ENCODE measurements at places on chromosomes 6 and 20.

DNA sequence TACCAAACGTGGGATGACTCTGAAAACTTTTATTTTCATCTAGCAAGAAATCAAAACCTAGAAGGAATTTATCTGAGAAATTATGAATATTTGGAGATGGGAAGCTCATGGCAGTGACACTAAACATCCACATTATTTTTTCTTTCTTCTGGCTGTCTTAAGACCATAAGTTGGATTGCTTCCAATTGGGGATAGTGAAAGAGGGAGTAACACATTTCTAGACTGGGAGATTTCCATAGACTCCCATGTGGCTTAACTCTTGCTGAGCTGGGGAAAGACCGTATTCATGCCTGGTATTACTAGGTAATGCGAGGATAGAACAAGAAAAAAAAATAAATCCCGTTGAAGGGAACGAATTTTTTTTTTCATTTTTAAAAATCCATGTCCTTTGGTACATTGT lies 120.0 kb downstream of the UTRN start:
- no peak for DNase-seq

DNA sequence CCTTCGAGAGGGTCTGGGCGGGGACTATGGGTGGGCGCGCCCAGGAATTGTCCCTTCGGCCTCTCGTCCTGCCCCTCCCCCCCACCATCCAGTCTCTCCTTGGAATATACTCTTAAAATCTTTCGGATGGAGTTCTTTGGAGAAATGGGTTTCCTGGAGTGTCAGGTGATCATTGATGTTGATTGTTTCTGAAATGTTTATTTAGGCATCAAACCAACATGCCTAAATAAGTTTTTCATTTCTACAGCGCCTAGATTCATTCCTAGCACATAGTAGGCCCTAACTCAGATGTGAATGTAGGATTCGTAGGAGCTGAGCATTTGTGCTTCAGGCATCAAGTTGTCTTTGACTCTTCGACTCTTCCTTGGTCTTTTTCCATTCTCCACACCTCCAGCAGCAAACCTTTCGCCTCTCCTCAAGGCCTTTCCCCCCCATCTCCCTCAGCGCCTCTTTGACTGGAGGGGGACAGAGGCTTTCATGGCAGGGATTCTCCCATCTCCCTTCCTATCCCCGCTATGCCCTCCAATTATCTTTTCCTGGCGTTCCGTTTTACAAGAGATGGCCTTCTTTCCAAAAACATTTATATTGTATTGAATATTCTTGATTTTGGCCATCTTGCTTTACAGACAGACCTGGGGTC lies 610 bp downstream of the CASP8AP2 start:
- DNase-seq, result no peak

DNA sequence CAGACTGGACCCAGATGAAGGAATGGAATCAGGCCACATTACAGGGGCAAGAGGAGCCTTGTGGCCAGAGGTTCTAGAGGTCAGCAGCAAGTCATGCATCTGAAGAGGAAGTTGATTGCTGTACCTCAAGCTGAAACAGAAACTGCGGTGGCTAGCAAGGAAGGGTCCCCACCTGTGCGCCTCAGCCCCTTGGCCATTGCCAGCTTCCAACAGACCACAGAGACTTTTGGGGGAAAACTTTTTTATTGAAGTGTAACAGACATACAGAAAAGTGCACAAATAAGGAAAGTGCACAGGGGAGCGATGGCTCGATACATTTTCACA lies 26.8 kb upstream of the SLC9A8 start:
- no peak for DNase-seq

GRCh38 chr6:168004023-168004422 lies 6.6 kb downstream of the KIF25 start:
- no peak for DNase-seq

- DNase-seq, result no peak
Observed at GRCh38 chr6:106549521-106549920, 79.8 kb downstream of the RTN4IP1 start.

DNA sequence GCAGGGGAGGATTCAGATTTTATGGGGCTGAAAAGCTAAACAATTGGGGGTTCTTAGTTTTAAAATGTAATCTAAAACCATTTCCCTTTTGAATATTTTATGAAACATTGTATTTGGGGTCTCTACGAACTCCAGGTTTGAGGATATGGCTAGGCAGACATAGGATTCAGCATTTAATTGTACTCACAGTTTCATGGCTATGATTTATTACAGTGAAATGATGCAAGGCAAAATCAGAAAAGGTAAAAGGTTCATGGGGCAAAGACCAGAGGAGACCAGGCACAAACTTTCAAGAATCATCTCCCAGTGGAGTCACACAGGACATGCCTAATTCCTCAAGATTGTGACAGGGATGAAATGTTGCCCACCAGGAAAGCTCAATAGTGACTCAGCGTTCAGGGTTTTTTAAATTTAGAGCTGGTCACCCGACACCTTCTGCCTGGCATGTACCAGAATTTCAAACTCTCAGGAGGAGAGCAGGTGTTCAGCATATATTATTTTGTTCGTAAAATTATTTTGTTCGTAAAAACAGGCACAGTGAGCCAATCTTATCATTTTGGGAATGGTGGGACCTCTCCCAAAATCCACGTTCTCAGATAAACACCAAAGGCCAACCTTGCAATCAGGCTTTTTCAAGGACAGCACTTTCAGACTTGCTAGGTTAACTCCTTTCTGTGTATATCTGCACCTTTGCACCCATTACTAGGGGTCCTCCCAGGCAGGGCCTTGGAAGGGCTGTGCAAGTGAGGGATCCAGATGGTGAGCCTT lies 270.3 kb downstream of the NKAIN2 start:
- DNase-seq, result no peak

DNA sequence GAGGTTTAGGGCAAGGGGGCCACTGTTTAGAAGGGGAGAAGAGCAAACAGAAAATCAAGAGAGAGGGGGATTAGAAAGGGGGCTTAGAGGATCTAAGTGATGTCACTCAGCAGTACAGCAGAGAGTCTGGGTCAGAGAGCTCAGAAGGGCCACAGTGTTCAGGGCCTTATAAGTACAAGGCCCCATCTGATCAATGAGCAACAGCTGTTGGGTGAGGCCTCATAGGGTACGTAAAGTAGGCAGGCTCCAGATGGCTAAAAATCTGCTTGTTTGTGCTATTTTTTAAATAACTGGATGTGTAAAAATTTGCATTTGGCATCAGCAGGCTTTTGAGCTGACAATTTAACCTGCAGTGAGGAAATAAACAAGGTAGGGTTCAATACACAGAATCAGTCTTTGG lies 149.8 kb downstream of the SH3BGRL2 start:
- DNase-seq, result no peak

- DNase-seq, result no peak
Observed at GRCh38 chr20:12414446-12415274, 497.0 kb downstream of the BTBD3 start.

DNA sequence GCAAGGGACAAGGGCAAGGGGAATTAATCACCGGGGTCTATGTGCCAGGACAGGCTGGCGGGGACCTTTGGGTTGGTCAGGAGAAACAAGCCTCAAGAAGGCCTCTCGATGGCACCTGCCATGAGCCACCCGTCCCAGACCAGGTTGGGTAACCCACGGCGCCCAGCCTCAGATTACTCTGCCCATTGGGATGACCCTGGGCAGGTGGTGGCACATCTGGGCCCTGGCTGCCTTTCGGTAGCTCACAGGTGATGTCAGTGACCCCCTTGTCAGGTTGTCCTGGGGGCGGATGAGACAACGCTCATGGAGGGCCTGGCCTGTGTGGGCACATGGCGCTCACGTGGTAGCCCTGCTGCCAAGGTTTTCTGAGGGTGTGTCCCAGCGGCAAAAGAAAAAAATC lies 152.2 kb downstream of the SYCP2 start:
- DNase-seq, result no peak

DNA sequence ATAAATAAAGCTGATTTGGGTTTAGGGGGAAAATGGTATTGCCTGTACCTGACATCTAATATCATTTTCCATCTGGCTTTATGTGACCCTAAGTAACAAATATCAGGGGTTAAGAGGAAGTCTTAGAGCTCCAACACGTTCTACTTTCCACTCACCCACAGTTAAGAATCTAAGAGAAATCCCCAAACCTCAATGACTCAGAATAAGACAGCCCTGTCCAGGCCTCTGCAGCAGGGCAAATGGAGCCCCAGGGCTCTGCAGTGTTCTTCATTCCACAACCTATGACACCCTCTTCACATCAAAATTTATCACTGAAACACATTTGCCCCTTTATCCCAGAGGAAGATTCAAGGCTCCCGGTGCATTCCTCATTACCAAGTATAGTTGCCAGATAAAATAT lies 20.3 kb upstream of the TENT5A start:
- DNase-seq, result no peak

DNA sequence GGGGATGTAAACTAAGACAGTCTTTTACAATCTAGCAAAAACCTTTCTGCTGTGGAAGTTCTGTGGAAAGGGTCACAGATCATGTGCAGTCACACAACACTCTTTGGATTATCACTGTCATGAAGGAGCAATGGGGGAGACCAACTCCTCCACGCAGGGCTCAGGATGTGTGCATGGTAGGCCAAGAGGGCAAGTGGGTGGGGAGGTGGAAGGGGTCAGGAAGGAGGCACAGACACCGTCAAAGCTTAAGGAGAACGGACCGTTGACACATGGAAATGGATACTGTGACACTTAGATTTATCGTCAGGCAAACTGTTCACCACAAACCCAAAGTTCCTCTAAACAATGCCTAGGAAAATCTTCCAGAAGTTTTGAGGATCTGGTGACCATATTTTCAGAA lies 215.8 kb downstream of the PAX1 start:
- no peak for DNase-seq

GRCh38 chr6:33668914-33669313 lies 42.6 kb downstream of the UQCC2 start:
- DNase-seq, result no peak

DNA sequence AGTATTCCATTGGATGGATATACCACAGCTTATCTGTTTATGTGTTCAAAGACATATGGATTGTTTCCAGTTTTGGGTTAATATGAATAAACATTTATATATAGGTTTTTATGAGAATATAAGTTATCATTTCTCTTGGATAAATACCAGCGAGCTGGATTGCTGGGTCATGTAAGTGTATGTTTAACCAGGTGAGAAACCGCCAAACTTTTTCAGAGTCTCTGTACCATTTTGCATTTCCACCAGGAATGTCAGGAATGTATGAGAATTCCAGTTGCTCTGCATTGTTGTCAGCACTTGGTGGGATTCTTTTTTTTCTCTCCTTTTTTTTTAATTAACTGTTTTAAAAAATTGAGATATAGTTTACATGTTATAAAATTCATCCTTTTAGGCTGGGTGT lies 52.1 kb downstream of the PHF20 start:
- DNase-seq, result no peak

DNA sequence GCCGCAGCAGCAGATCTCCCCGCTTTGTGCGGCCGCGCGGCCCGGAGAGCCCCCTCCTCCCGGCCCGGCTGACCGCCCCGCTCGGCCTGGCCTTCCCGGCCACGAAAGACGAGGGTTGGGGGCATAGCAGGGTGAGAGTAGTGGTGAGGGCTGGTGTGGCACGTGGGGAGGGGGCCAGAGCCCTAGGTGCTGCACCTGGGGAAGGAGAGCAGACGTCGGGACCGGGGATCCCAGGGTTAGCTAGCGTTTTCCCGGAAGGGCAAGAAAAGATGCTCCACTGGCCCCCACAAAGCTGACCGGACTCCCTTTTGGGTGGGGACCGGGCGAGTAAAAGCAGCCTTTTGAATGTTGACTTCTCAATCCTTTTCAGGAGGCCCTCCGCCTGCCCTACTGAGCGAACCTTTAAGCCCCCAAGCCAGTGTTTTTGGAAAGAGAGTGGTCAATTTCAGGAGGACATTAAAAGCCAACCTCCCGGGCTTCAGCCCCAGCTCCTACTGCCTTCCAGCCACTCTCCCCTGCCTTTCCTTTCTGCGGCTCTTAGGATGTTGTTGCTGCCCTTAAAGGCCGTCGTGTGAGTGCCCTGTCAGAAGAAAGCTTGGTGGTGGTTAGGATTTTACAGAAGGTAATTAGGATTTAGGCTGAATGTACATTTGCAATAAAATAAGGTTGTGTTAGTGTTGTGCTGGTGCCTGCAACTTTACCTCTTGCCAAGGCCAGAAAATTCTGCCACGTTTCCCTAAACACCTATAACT lies 648 bp upstream of the BACH2 start:
- no peak for DNase-seq

- no peak for DNase-seq
Observed at GRCh38 chr20:48158014-48158413, 372.7 kb upstream of the SULF2 start.

DNA sequence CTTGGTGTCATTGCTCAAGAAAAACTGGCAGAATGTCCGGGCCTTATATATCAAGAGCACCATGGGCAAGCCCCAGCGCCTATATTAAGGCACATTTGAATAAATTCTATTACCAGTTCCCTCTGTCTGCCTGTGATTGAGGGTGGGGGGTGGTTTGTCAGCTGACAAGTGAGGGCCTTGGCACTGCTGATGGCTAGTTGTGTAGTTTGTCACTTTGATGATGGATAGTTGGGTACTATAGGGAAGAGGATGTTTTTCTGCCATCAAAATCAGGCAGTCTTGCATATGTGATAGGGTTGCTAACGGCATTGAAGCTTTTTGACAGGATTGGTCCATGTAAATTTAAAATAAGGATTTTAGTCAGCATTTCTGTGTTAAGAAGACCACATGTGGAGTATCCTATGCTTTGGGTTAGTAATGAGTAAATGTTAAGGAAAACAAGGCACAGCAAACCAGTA lies 2.5 kb downstream of the RPL10A start:
- no peak for DNase-seq

DNA sequence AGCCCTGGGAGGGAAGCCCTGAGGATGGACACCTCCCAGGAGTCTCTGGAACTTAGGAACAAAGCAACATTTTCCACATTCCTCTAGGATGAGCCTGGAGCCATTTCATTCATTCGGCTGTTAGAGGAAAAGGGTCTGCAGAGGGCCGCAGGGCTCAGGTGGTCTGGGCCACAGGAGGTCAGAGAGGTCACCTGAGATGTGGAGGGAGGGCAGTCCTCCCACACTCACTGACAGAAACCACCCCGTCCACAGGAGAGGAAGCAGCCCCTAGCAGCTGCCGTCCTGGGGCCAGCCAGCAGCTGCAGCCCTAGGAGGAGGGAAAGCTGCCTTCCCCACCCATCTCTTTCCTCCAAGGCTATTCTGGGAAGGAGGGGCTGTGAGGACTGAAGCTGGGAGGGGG lies 207.0 kb downstream of the CDC5L start:
- DNase-seq, result no peak

DNA sequence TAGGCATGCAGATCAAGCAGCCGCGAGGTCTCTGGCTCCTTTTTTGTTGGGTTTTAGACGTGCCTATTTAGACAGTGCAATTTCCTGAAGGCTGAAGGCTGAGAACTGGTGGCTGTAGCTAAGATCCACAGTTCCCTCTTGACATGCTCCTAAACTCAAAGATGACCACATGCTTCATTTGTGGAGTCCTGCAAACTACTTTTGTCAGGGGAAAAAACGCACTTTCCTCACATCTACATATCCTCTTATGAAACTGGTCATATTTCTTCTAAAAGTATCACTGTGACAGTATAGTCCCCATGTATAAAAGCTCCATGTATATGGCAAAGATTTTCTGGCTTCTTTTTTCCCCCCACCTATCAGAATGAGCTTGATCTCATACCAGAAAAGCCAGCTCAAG lies 30.7 kb downstream of the LYRM4 start:
- DNase-seq, result no peak

GRCh38 chr20:35511814-35512420 lies 17.5 kb downstream of the C20orf173 start:
- DNase-seq, result no peak
